Activated T-helper 2 cell treated with anti-CD3 and anti-CD28 coated beads, Interferon-gamma antibody, Interleukin-2, Interleukin-4, amounts not matched to agents 10 μg/mL and 5 μg/mL and 100 μg/mL, durations not matched to agents 14 hours and 24 hours and 36 hours (primary cell): ENCODE measurements at places on chromosomes 12 and 14. TPM values are rescaled to one million over a fixed set of nuclear protein-coding genes. Genes with fewer than 3 reads are reported as not detected.

The MYH6 gene
- total RNA-seq: 0.11 and 0.14 TPM in 2 replicates

GRCh38 chr12:68140556-68140955 lies 19.0 kb downstream of the IFNG start:
- DNase-seq: no peak

- DNase-seq: no peak
These were observed 32.9 kb downstream of the CALM1 start for GRCh38 chr14:90429754-90430153.

DNA sequence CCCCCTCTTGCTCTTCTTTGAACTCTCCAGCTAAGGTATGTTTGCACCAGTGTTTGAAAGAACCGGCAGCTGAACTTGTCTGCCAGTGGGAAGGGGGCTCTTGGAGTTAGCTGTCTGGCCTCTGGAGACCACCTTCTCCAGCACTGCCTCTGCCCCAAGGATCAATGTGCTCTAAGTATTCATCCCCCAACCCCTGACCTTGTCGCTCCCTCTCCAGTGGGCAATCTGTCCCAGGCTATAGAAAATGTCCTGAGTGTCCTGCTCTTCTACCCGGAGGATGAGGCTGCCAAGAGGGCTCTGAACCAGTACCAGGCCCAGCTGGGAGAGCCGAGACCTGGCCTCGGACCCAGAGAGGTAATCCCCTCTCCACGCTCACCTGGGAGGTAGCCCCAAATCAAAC lies 2.8 kb downstream of the P3H3 start:
- DNase-seq: no peak

GRCh38 chr12:58314610-58315009 lies 373.2 kb downstream of the ATP23 start:
- no peak for DNase-seq

The RNFT2 gene
- total RNA-seq: 11.0 and 14.4 TPM in 2 replicates

The RPGRIP1 gene
- total RNA-seq: not detected in 2 replicates
